Central memory CD4-positive, alpha-beta T cell (primary cell): ENCODE measurements at places on chromosomes 4 and X.

DNA sequence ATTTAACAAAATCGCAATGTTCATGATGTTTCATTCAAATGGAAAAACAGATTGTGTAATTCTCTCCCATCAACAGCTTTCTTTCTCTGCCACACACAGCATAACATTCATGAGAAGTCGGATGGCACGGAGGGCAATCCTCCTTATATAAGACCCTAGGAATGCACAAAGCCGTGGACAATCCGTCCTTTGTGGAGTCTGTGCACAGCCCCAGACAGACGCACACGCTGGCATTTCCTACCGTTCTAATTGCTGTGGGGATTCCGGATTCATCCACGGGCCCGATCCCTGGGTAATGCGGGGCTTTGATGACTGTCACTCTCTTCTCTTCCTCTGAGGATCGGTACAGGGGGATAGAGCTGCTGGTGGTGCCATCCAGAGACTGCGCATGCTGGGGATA, 121.9 kb upstream of the PDLIM3 start:
- DNase-seq, result no peak

DNA sequence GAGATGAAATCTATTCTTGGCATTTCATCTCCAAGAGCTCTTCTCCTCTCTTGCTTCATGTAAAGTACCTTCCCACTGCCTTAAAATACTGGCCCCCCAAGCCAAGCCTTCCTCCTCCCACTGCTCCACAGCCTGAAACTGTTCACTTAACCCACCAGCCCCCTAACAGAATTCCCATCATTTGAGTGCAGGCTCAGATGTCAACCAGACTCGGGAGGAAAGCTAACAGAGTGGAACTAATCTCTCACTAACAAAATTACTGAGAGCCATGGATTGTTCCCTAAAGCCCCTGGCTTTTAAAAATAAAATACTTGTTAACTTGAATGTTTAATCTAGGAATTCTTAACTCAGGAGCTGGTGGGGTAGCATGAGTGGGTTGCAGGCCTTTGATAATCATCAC, 7.1 kb upstream of the DCUN1D4 start:
- no peak for DNase-seq

GRCh38 chr4:159160242-159160641, 57.4 kb downstream of the RAPGEF2 start:
- no peak for DNase-seq

DNA sequence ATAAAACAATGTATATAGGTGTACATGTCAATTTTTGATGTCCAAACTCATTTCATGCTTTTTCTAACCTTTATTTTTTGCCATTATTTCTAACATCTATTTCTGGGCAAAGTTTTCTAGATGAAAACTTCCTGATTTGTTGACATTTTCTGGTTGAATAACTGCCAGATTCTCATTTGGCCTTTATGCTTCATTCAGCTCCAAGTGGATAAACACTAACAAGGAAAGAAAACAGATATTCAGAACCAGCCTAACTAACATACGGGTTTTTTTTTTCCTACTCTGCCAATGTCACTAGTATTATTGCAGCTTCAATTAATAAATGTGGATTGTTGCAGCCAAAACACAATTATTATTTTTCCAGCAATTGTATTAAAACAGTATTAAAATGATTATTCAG, 50.9 kb upstream of the RAP1GDS1 start:
- no peak for DNase-seq

DNA sequence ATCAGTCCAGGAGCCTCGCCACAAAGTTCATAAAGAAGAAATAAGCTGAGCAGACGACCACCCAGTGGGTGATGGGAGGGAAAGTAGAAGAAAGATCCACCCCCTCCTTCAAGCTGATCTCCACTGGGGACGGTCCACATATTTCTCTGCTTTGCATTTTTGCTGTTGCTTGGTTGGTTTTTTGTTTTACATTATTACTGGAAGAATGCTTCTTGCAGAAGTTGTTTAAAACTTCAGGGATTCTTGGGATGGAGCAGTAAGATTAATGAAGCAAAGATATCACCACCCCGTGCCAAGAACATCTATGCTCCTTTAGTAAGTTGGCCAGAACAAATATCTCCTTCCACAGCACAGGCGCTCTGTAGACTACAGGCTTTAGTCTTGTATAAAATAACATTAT, 30.1 kb downstream of the LGI2 start:
- DNase-seq, result no peak

GRCh38 chrX:12383196-12383595, 244.9 kb downstream of the FRMPD4 start:
- no peak for DNase-seq

DNA sequence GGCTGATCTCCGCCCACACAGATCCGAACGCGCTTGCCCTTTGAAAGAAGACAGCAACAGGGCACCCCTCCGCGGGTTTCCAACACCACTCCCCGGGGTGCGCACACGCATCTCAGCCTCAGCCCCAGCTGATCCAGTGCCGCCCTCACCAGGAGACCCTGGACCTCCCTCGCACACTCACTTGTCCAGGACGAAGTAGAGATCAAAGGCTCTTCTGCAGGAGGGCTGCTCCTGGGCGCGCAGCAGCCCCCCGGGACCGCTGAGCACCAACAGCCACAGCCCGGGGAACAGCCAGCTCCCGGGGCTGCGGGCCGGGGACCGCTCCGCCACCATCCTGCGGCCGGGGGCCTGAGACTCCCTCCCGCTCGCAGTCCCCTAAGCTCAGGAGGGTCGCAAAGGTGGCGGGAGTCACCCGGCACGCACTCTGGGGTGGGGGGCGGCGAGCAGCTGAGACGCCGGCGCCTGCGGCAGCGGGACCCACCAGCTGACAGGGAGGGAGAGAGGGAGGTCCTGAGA, 743 bp downstream of the ANTXR2 start:
- peak; percentile 64 for DNase-seq

DNA sequence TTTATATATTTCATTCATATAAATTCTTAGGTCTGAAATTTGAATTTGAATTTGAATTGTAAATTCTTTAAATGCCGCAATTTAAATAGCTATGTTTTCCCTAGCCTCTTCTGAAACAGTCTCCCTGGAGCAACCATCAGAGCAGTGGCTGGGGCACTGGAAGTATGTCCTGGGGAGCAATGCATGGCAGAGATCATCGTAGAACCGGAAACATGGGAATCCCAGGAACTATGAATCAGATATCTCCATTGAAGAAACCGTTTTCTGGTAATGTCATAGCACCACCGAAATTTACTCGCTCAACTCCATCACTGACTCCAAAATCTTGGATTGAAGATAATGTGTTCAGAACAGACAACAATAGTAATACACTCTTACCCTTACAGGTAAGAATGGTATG, 4.9 kb downstream of the CPEB2 start:
- DNase-seq, result no peak

- no peak for DNase-seq
Observed at GRCh38 chr4:57064811-57065711, 45.1 kb downstream of the IGFBP7 start.
